Cerebellar cortex (tissue), 1 donor: ENCODE measurements at places on chromosomes 16 and 17.

- DNase-seq: no peak
Measured at GRCh38 chr17:6753546-6753945, 2.3 kb upstream of the XAF1 start.

DNA sequence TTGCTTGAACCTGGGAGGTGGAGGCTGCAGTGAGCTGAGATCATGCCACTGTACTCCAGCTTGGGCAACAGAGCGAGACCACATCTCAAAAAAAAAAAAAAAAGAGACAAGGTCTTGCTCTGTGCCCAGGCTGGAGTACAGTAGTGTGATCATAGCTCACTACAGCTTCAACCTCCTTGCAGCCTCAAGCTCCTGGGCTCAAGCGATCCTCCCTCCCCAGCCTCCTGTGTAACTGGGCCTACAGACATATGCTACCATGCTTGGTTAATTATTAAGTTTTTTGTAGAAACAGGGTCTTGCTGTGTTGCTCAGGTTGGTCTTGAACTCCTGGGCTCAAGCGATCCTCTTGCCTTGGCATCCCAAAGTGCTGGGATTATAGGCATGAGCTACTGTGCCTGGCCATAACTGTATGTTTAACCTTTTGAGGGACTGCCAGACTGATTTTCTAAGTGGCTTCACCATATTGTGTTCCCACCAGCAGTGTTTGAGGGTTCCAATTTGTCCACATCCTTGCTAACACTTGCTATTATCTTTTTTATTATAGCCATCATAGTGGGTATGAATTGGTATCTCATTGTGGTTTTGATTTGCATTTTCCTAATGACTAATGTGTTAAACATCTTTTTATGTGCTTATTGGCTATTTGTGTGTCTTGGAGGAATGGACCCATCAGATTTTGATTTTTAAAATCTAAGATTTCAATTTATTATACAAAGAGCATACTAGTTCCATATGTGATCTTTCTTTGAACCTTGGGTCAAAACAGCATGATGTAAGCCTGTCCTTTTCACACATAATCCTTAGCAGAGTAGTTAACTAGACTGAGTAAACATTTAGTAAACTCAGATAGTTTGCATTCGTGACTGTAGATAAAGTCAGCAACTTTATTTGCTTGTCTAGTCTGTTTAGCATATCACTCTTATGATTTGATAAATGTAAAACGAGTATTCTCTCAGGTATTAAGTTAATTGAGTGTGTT, 38.1 kb upstream of the KPNB1 start:
- DNase-seq: no peak

GRCh38 chr16:10552998-10553491, 27.4 kb downstream of the EMP2 start:
- no peak for DNase-seq

GRCh38 chr17:4701116-4701515, 2.8 kb downstream of the PELP1 start:
- DNase-seq: no peak

DNA sequence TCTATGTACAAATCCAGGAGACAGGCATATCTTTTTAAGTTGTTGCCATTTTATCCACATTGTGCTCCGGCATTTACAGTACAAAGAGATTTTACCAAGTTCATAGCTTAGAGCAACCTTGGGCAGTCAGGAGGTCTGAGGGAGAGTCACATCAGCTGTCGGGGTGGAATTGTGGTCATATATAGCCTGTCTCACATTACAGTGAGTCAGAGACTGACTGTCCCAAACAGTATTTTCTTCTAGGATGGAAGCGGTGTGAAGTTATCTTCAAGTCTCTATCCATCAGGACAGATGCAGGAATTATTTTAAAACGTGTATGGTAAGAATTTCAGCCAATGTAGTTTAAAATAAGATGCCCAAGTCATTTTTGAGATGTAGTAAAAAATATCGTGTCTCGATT, 53.0 kb downstream of the GPRC5B start:
- no peak for DNase-seq

DNA sequence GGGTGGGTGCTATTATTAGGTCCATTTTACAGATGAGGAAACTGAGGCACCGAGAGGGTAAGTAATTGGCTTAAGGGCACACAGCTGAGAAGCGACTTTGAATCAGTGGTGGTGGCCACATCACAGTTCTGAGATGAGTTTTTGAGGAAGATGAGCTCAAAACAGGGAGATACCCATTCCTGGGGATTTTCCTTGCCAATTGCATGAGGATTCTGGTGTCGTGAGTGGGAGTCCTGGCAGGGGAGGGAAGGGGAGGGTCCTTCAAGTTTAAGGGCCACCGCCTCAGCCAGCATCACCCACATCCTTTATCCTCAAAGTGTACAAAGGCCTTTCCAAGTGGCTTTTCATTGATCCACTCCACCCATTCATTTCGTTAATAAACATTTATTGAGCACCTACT, 45.3 kb downstream of the IL21R start:
- DNase-seq: no peak

DNA sequence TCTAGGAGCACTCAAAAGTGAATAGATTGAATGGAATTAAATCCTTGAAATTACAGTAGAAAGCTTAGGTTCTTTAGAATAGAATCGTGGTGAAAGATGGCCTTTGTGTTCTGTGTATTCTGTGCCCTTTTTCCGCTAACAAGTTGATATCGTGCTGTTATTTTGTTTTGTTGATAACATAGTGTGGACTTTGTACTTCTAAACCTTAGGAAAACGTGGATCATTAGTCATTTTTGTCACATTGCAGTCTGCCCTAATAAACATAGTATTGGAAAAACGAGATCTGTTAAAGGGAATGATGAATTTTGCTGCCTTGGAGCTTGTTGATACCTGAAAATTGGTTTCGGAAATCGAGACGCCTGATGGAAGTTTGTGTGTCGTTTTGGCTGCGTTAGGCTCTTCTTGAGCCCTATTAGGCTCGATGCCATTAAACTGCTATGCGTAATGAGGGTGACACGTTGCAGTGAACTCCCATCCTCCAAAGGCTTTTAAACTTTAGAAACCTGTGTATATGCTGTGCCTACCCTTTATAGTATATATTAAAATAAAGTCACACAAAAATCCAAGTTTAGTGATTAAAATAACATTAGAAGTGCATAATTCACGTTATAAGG, 145.7 kb downstream of the PRKCA start:
- DNase-seq: no peak

GRCh38 chr17:68568581-68568980, 32.6 kb downstream of the FAM20A start:
- DNase-seq: no peak

DNA sequence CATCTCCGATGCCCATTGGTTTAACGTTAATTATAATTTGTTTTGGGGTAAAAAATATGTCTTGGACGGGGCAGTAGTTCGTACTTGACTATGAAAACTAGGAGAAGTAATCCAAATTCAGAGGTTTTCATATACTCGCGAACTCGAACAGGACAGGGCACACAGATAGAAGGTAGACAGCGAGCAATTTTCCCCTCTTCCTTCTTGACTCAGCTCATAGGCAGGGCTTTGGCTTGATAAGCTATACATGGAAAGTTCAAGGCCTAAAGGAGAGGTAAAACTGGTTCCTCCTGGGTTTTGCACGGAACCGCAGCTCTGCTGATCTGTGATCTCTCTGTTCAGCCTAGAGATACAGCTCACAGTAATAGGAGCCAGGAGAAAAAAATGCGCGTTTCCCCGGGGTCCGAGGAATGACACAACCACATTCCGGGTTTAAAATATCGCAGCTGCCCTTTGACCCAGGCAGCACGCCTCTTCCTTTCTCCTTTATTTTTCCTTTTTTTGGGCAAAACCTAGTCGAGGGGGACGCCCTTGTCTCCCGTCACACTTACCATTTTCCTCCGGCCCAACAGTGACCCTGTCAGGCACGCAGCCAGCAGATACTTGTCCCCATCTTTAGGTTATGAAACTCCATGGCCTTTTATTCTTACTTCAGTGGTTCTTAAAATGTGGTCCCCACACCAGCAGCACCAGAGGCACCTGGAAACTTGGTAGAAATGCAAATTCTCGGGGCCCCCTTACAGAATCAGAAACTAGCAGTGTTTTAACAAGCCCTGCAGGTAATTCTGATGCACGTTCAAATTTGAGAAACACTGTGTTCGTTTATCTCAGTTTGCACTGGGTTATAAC, 1.7 kb upstream of the LASP1 start:
- peak; percentile 58 for DNase-seq

GRCh38 chr17:39623356-39623950, 3.3 kb upstream of the PPP1R1B start:
- DNase-seq: peak; percentile 84

GRCh38 chr16:29900102-29900887, at the start of gene ASPHD1:
Gene ASPHD1, plus strand, starts transcription at chr16:29900488. Its CDS starts 484 bp downstream, at chr16:29900972.
- peak; percentile 92 for DNase-seq

DNA sequence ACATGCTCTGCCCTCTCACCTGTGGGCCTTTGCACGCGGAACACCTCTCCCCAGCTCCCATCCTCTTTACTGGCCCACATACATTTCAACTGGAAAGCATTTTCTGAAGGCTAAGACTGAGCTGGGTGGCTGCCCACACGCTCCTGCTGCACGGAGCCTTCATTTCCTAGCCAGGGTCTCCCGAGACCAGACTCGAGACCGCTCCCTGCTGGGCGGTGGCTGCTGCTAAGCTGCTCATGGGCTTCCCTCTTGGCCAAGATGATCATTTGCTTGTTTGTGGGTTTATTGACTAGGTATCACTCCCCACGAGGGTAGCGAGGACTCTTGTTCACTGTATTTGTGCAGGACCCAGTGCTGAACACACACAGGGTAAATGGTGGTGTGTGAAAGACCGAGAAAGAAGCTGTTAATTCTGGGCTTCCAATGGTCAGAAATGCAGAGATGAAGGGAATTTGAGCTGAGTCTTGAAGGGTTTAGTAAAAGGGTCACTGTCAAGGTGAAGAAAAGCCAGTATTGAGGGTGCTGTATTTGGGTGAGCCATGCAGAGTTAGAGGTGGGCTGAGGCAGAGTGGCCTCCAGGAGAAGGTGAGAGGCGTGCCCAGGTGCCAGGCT, 907 bp downstream of the TRAPPC2L start:
- peak; percentile 70 for DNase-seq

DNA sequence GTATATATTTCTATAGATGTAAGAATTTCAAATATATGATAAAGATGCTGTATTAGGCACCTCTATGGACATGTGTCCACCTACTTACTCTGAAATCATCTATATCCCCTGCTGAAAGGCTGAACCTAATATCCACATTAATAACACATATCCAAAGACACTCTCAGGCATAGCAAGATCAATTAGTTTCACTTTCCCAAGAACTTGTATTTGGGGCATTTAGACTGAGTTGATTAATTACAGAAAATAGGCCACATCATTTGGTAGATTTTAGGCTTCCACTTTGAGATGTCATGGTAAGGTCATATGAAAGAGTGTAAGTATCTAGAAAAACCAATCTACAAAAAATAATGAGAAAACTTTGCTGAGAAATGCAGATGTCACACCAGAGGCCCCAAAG, 45.1 kb downstream of the BRIP1 start:
- DNase-seq: no peak

- DNase-seq: peak; percentile 3
Measured at GRCh38 chr17:73901661-73902415, 257.6 kb upstream of the SDK2 start.

GRCh38 chr17:7703584-7704479, 1.2 kb upstream of the EFNB3 start:
- DNase-seq: peak; percentile 76

GRCh38 chr17:42387661-42388380, 421 bp downstream of the STAT3 start:
- peak; percentile 41 for DNase-seq

DNA sequence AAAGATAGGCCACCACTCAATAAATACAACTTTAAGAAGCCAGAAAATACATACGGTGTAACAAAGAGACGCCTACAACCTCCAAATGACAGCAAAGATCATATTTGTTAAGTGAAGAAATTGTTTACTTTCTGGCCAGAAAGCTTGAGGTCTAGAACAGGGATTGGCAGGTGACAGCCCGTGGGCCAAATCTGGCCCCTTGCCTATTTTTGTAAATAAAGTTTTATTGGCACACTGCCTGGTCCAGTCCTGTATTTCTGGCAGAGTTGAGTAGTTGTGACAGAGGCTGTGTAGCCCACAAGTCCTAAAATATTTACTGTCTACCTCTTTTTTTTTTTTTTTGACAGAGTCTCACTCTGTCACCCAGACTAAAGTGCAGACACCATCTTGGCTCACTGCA, 3.4 kb upstream of the CLEC19A start:
- no peak for DNase-seq
